ENCODE measurements at places on chromosomes 3 and 15.
A peak's percentile ranks its signal among the peaks of the same experiment; 100 is the strongest.

DNA sequence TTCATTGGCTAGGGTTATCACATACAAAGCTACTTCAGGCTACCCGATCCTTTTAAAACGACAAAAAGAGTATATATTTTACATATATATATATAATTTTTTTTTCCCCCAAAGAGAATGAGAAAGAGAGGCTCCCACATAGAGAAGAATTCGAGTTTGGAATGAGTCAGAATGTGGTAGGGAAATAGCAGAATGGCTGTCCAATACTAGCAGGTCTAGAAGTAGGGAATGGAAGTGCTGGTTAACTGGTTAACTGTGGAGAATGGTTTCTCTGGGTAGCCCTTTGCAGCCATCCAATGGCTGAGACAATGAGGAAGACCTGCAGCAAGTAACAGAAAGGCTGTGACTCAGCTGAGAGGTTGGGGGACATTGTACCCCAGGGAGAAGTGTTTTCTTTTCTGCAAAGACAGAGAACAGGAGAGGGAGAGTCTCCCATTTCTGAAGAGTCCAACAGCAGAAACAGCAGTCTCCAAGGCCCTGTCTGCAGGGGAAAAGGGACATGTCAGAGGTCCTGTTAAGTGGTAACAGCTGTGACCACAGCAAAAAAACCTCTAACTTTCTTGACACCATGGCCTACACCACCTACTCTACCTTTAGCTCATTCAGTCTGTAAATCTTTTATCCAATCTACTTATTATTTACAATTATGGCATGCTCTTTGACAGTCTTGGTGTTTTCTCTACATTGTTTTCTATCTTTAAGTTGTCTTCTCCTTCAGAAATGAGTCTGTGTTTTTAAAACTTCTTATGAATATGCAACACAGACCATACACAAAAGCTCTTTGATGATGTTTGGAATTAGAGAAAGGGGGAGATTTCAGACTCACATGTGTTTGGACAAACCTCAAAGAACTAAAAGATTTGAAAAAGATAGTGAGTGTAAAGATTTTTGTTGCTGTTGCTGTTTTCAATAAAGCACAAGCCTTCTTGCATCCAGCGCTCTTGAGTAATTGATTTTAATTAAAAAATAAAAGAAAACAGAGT, 116.1 kb upstream of the SLC7A14 start:
- no peak for DNase-seq

GRCh38 chr15:57281321-57281720, 95.0 kb upstream of the CGNL1 start:
- DNase-seq: no peak

- DNase-seq: peak; percentile 20
Measured at GRCh38 chr3:37816271-37816670, 45.4 kb upstream of the CTDSPL start.

GRCh38 chr15:48993380-48993779, 29.7 kb upstream of the SHC4 start:
- no peak for DNase-seq

DNA sequence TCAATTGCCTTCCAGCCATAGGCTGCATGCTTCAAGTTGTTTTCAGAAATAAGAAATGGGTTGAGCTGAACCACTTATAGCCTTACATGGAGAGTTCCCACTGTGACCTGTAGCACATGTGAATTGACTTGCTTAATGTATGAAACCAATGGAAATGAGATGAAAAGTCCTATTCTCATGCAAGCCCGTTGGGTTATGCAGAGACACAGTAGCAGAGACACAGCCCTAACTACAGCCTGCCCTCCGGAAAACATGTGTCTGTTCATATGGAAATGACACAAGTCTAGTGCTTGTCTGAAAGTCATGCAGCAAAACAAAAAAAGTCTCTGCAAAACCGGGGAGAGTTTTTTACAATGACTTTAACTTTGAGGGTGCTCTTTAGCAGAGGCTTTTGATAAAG, 14.5 kb downstream of the HIGD2B start:
- DNase-seq: no peak

DNA sequence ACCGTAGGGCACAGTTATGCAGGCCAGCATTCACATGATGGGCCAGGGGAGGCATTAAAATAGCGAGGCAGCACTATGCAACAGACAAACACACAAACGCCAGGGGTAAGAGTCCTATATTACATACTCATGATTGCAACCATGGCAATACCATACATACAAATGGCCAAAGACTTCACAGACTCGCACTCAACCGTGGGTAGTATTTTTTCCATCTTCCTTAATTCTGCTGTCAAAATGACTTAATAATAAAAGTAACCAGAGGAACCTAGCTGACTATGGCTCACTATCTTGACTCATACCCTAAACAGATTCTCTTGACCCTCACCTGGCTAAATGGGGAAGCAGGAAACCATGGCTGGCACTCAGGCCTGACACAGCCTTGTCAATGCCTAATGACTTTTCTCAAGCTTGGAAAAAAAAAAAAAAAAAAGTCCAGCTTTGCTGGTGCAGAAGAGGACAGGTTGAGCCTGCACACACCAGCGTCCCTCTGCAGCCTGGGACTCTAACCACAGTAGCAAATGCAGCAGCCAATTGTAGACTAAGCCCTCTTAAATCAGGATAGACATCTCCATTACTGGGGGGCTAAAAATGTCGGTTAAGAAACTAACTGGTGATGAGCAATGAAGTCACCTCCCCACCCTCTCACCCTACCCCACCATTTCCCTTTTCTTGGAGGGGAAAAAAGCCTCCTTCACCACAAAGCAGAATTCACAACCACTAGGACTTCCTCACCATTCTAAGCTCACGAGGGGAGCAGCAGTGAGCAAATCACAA, 23.1 kb downstream of the CCDC12 start:
- no peak for DNase-seq

- DNase-seq: no peak
Measured at GRCh38 chr15:48759921-48760320, 50.9 kb downstream of the CEP152 start.

DNA sequence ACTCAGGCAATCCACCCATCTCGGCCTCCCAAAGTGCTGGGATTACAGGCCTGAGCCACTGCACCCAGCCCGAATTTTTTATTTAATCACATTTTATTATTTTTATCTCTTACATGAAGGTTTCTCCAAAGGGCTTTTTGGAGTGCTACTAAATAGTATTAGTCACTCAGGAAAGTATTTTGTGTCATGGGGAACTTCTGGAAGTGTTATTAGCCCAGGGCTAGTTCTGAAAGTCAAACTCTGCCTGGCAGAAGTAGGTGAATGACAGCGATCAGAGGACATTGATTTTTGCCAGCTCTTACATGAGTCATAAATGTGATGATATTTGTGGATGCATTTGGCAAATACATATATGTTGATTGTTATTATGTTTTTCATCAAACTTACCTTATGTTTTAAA, 48.7 kb downstream of the ZPLD1 start:
- DNase-seq: no peak

GRCh38 chr3:138359919-138360868, 11.8 kb downstream of the MRAS start:
- no peak for DNase-seq

GRCh38 chr15:43908516-43909050, 81.8 kb downstream of the WDR76 start:
- no peak for DNase-seq

- no peak for DNase-seq
Measured at GRCh38 chr3:67388738-67389137, 265.7 kb downstream of the SUCLG2 start.

- no peak for DNase-seq
Measured at GRCh38 chr15:78167227-78167888, 18.2 kb downstream of the IDH3A start.

DNA sequence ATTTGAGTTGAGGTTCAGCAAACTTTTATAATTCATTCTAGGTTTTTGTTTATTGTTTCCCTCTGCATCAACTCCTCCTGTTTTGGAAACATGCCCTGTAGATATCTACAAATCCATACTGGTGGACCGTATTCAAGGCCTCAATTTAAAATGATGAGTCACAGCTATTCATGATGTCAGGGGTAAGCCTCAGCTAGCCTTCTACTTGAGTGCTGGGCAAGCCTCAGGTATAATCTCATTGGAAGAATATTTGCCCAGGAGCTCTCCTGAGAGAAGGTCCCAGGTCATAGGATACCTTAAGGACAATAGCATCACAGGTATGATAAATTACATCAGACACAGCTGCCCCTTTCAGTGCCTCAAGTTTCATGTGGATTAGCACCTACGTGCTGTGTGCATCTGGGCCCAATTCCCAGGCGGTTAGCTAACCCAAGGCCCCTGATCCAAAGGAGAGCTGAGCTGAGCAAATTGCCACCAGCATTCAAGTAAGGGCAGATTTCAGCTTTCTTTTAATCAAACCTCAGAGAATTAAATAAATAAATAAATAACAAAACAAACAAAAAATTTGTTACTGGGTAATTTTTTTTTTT, 87.5 kb downstream of the KCNMB2 start:
- no peak for DNase-seq

- peak; percentile 68 for DNase-seq
Measured at GRCh38 chr3:52054661-52055511, 1.5 kb downstream of the DUSP7 start.

DNA sequence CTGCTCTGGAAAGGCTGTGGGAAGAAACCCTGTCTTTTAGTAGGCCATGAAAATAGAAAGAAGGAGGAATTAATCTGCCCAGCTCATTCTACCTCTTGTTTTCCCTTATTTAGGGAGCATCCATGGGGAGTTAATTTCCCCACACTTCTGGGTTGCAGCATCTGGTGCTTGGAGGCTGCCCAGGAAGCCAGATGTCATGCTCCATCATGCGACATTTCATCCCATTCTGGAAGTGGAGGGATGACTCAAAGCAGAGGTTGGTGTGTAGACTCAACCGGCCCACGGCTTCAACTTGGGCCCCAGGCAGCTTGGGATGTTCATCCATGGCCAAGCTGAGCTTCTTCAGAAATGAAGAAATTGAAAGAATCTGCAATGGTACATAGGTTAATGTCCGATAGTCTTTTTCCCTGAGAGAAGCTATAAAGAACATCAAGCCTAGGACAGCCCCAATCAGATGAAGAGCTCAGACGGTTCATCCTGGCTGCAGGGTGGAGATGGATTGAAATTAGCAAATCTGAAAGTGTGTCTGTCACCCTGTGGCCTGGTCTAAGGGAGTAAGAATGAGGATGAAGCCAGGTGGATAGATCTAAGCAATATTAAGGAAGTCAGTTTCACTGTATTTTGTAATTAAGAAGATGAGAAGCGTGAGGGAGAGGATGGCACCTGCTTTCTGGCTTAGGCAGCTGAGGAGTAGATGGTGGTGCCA, 24.5 kb upstream of the PROK2 start:
- no peak for DNase-seq

GRCh38 chr3:160921020-160921635, 165.1 kb downstream of the PPM1L start:
- DNase-seq: peak; percentile 66

DNA sequence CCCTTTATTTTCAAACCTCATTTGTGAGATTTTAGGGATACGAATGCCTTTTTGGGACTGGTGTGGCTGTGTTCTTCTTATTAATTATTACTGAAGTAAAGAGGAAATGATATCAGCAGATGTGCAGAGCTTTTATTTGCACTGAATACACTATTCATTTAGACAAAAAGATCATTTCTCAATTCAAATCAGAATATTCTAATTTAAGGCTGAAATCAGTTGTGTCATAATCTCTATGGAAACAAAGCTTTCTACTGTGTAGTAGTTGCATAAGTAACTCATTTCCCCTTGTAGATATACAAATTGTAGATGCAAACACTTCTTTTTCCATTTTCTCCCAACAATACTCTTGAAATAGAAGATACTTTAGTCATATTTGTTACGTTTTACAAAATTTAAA, 56.0 kb downstream of the PDE8A start:
- no peak for DNase-seq

DNA sequence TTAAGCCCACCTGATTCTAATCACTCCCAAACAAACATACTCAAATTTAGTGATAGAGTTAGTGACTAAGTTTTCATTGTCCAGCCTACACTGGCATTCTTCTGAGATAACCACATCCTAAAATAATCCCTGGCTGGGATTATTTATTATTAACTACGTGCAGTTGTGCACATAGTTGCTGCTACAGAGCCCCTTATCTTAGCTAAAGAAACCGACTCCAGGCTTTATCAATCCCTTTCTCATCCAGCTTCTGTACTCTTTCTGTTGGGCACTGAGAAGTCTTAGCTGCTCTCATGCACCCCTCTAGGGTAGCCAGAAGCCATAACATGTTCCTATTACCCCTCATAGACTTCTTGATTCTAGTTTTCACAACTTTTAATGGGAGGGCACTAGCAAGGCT, 208.7 kb downstream of the MBNL1 start:
- no peak for DNase-seq

DNA sequence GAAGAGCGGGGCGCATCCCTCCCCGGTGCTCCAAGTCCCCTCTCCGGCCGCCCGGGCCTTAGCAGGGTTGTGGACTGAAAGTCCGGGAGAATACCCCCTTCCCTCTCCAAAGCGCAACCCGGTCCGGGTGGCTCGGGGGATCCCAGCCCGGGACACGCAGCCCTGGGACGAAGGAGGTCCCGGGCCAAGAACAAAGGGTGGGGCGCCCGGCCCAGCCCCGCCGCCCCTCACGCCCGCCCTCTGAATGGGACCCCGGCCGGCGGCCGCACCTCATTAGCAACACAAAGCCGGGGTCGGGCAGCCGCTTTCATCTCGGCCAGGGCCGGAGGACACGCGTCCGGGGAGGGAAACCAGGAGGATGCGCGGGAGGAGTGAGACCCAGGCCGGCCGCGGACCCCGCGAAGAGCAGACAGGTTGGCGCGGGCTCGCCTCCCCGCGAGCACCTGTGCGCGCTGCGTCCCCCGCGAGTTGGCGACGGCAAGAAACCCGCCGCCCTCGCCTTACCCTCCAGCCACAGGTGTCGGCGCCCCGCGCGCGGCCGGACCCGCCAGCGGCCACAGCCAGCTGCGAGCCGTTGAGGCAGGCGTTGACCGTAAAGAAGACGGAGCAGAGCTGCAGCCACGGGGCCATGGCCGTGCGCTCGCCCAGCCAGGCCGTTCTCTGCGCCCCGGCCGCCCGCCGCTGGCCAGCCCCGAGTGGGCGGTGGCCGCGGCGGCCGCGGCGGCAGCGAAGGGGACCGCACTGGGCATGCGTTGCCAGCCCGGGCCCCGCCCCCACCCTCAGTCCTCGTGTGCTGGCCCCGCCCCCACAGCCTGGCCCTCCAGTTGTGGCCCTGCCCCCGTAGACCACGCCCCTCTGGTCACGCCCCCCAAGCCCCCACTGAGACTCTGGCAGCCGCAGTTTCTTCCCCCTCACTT, at the start of gene IL17RD:
Gene IL17RD (minus strand): TSS at position 697 of the 917 bp plus-strand sequence. CDS start 67 bp downstream, at position 630.
- peak; percentile 93 for DNase-seq

GRCh38 chr3:126201168-126201567, 20.8 kb upstream of the ALDH1L1 start:
- no peak for DNase-seq

DNA sequence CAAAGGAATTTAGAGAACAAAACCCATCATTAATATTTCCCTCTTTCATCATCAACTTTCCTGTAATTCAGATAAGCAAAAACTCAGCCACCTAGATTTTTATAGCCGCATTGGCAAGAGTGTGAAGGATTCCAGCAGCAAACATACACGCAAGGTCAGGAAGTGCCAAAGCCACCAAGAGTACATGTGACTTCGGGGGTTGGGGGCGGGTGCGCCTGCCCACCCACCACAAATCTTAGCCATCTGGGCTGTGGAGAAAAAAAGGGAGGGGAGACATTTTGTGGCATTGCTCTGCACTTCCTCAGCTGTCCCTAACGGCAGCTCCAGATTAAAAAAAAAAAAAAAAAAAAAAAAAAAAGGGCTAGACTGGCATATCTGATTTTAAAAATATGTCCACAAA, 148.4 kb downstream of the TNIK start:
- DNase-seq: no peak

- DNase-seq: no peak
Measured at GRCh38 chr3:47641739-47642138, 63.1 kb upstream of the CSPG5 start.

- DNase-seq: no peak
Measured at GRCh38 chr3:172595664-172596393, 72.6 kb upstream of the TNFSF10 start.

Measured in AG08396 (cell line).